Activated CD4-positive, alpha-beta T cell treated with anti-CD3 and anti-CD28 coated beads for 24 hours (primary cell): ENCODE measurements at places on chromosomes 3 and 15.

GRCh38 chr3:107796791-107797190 is 274.0 kb downstream of the BBX start:
- DNase-seq, result no peak

DNA sequence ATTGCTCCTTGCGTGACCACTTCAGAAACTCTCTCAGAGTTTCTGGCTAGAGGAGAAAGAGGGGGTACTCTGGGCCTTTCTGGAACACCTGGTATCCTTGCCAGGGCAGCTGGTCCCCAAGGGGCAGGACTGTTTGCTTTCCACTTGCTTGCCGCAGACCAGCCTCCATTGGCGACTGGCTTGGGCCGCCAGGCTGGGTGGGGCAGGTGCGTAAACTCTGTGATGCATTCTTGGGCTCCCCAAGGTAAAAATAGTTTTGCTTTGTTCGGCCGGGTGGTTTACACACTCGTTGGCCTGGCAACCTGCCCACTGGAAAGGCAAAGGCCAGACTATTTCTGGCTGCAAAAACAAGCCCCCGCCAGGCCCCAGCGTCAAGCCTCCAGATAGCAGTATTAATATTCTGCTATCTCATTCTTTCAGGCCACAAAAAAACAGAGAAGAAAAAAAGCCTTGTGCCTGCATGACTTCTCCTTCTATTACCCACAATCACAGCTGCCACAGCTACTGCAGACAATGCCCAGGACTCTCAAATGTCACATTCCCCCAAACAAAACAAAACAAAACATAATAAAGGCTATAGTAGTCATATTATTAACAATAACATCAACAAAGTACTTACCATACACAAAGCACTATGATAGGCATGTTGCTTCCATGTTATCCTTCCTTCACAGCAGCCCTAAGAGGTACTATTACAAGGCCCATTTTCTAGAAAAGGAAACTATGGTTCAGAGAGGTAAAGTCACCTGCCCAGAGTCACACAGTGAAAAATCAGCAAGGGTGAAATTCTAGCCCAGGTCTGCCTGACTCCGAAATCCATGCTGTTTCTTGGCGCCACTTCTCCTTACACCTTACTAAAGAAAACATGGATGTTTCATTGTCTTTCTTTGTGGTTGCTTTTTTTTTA is 14.0 kb upstream of the SSUH2 start:
- no peak for DNase-seq

GRCh38 chr3:16332904-16333426 is 68.0 kb downstream of the OXNAD1 start:
- DNase-seq, result no peak

- DNase-seq, result no peak
Observed at GRCh38 chr3:9101286-9101685, 138.0 kb upstream of the RAD18 start.

- DNase-seq, result no peak
Observed at GRCh38 chr3:158084651-158085050, 21.6 kb downstream of the SHOX2 start.
